Naive B cell (primary cell): ENCODE measurements at places on chromosomes 1 and 21. TPM values are rescaled to one million over a fixed set of nuclear protein-coding genes. Genes with fewer than 3 reads are reported as not detected.

DNA sequence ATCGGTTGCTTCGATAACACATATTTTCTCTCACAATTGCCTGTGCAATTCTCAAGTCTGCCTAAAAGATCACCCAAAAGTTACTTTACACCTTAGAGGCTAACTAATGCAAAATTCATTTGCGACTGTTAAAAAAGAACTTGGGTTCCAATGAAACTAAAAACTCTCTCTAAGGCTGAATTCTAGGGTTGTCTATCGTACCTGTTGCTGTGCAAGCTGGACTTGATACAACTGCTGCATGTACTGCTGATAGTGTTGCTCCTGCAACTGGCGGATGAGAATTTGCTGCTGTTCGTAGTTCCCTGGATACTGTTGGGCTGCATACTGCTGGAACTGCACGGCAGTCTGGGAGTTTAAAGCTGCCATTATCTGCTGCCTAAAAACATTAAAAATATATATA is 27.6 kb downstream of the ACBD3 start:
- peaks cover 46% of the 10 kb centered on the region for H3K36me3 ChIP-seq
- peaks cover 40% of the 10 kb centered on the region for H3K4me1 ChIP-seq
- peak overlapping the region; percentile 53 for H3K27ac ChIP-seq
- H3K4me3 ChIP-seq = no peak overlapping the region
- no peak for DNase-seq

DNA sequence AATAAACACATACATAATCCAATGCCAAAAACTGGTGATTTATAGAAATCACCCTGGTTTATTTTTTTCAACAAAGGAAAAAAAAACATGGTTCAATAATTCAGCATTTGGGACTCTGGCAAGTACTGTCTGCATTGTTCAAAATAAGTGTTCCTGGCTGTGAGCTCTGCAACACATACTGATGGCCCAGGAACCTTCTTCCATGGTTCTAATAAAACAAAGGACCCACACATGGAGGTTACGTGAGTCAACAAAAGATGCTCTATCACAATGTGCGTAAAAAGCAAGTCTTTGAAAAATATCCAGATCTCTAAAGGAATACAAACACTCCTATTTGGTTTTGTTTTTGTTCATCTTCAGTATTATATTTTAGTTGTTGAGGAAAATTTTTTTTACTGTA is 37.9 kb upstream of the C1orf198 start:
- DNase-seq = no peak
- H3K27me3 ChIP-seq = no peaks in the 10 kb centered on the region
- H3K27ac ChIP-seq = no peak overlapping the region
- H3K4me1 ChIP-seq = no peaks in the 10 kb centered on the region

- no peak overlapping the region for H3K27ac ChIP-seq
- no peaks in the 10 kb centered on the region for H3K4me1 ChIP-seq
- no peaks in the 10 kb centered on the region for H3K27me3 ChIP-seq
- no peak overlapping the region for H3K4me3 ChIP-seq
- no peaks in the 10 kb centered on the region for H3K36me3 ChIP-seq
These were observed 367.4 kb downstream of the RPS6KC1 start for GRCh38 chr1:213418268-213419071.

GRCh38 chr1:230054092-230054749 is 12.8 kb upstream of the GALNT2 start:
- H3K4me1 ChIP-seq = peaks cover 5% of the 10 kb centered on the region
- H3K4me3 ChIP-seq = no peak overlapping the region
- H3K36me3 ChIP-seq = no peaks in the 10 kb centered on the region
- H3K27me3 ChIP-seq = peaks cover 5% of the 10 kb centered on the region
- no peak for DNase-seq
- no peak overlapping the region for H3K27ac ChIP-seq

The LPGAT1 gene
- 29.1 TPM for polyA plus RNA-seq

The TATDN3 gene
- polyA plus RNA-seq = 50.6 TPM
